ENCODE measurements at places on chromosomes 4 and X. TPM values are rescaled to one million over a fixed set of nuclear protein-coding genes. Genes with fewer than 3 reads are reported as not detected.
A peak's percentile ranks its signal among the peaks of the same experiment; 100 is the strongest.

EVC gene
- total RNA-seq = 22.7 TPM

GAGE13 gene
- total RNA-seq = not detected

EGFL6 gene
- total RNA-seq = not detected

DUSP21 gene
- total RNA-seq = not detected

IL3RA gene
- not detected for total RNA-seq

DNA sequence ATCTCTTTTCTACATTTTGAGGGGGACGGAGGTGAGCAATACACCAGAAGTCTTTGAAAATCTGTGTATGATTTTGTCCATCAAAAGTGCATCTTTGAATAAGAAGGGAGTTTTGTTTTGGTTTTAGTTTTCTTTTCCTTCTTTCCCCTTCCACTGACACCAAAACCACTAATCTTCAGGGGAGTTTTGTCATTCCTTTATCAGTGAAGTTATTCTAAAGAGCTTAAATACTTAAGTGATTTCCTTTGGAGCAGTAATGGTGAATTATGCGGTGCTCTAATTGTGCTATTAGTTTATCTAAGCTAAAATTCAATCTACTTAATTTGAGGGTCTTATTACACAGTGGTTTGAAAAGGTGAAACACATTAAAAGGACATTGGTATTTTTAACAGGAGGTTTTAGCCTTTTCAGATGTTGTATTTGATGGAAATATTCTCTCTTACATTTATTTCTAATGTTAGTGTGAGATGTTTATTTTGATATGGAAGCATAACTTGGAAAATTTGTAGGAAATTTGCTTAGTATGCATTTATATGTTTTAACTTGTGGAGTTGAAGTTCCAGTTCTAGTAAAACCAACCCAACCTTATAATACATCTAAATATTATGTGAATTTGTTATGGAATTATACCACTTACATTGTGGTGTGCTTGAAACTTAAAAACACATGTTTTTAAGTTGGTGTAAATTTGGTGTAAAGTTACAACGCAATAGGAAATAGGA lies 124.9 kb downstream of the PCDH7 start:
- no peak overlapping the region for H3K4me3 ChIP-seq
- H3K27ac ChIP-seq = no peak overlapping the region
- H3K27me3 ChIP-seq = no peaks in the 10 kb centered on the region
- no peak for DNase-seq
- no peaks in the 10 kb centered on the region for H3K4me1 ChIP-seq

GRCh38 chrX:110846071-110846470 lies 50.5 kb upstream of the CHRDL1 start:
- DNase-seq = no peak
- no peaks in the 10 kb centered on the region for H3K36me3 ChIP-seq
- H3K4me1 ChIP-seq = no peaks in the 10 kb centered on the region
- H3K4me3 ChIP-seq = no peak overlapping the region
- no peak overlapping the region for H3K27ac ChIP-seq

GRCh38 chrX:7119950-7120877 lies 27.3 kb upstream of the STS start:
- no peaks in the 10 kb centered on the region for H3K36me3 ChIP-seq
- peak overlapping the region; percentile 51 for H3K4me3 ChIP-seq
- DNase-seq = peak; percentile 89
- peaks cover 54% of the 10 kb centered on the region for H3K4me1 ChIP-seq
- H3K27me3 ChIP-seq = no peaks in the 10 kb centered on the region

DNA sequence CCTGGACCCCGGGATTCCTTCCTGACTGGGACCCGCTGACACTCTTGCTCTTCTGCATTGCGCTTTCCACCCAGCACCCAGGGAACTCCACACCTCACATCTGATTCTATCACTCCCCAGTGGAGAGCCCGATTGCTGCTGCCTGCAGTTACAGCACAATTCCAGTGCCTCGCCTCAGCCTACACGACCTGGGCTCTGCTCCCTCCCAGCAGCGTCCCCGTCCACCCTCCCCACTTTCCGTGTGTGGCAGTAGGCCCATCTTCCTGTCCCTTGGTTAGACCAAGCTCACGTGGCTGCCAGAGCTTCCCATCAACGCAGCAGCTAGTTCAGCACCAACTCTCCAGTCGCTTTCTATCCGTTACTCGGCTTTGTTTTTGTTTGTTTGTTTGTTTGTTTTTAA lies 66.6 kb upstream of the SORBS2 start:
- H3K4me3 ChIP-seq = no peak overlapping the region
- no peak for DNase-seq
- peaks cover 20% of the 10 kb centered on the region for H3K4me1 ChIP-seq
- no peaks in the 10 kb centered on the region for H3K36me3 ChIP-seq

- peak; percentile 60 for DNase-seq
- no peaks in the 10 kb centered on the region for H3K27me3 ChIP-seq
- no peaks in the 10 kb centered on the region for H3K36me3 ChIP-seq
Measured at GRCh38 chr4:26237916-26238315, 82.9 kb upstream of the RBPJ start.

DNA sequence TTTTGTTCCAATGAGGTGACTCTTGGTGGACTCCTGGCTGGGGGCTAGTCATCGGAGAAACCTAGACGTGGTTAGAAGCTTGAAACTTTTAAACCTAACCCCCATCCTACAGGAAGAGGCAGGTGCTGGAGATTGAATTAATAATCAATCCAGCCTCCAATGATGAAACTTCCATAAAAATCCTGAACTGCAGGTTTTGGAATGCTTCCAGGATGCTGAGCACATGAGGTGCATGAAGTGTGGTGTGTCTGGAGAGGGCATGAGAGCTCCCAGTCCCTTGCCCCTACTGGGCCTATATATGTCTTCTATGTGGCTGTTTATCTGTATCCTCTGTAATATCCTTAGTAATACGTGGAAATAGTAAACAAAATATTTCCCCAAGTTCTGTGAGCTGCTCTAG lies 90.7 kb upstream of the PDHA2 start:
- H3K27ac ChIP-seq = no peak overlapping the region
- DNase-seq = no peak
- H3K4me1 ChIP-seq = no peaks in the 10 kb centered on the region
- no peaks in the 10 kb centered on the region for H3K27me3 ChIP-seq
- H3K4me3 ChIP-seq = no peak overlapping the region

GRCh38 chr4:81495345-81495744 lies 23.6 kb upstream of the RASGEF1B start:
- no peaks in the 10 kb centered on the region for H3K27me3 ChIP-seq
- H3K27ac ChIP-seq = no peak overlapping the region
- no peaks in the 10 kb centered on the region for H3K36me3 ChIP-seq
- H3K4me3 ChIP-seq = no peak overlapping the region
- no peak for DNase-seq

DNA sequence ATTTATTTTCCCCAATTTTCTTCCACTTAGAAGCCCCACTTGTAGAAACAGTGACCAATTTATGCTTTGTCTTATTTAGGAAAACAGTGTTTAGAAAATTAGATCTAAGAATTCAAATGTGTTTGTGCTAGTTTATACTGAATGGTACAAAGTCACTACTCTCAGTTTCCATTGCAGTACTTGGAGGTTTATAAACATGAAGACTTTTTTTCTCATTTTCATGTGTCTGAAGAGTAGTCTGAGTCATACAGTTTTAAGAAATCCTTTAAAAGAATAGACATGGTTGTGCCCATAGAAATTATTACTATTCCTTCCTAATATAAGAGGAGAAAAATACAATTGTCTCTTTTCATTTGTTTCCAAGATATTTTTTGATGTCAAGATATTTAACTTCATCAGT lies 458.7 kb downstream of the NAF1 start:
- H3K36me3 ChIP-seq = no peaks in the 10 kb centered on the region
- no peaks in the 10 kb centered on the region for H3K27me3 ChIP-seq
- no peak overlapping the region for H3K27ac ChIP-seq
- no peak for DNase-seq

DNA sequence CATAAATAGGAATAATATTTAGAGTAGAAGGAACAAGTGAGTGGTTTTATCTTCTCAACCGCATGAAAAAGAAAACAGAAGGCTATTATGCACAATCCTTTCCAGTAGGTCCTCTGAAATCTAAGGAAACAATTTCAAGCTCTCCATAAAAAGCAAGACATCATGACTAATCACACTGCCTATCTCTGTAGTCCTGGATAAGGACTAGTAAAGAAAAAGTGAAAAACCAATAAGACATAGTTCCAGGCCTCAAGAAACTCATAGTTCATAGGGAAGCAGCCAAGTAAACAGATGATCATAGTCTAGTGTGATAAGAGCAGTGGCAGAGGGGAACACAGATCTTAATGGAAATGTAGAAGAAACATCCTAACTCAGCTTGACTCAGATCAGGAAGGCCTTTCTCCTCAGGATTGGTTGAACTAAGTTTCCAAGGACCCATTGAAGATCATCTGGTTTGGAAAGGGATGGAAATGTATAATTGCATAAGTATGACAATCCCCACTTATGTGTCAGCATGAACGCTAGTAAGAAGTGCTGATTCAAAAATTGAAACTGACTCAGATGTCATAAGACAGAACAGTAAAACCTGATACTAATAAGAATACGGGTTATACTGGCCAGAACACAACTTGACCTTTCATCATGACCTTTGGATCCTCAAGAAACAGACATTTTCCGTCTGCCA lies 155.3 kb downstream of the GRIA3 start:
- peak; percentile 39 for DNase-seq
- 0 out of 2 replicates have a peak overlapping the region, but pooled peaks have one; percentile 19 for H3K27ac ChIP-seq
- H3K4me1 ChIP-seq = peaks cover 7% of the 10 kb centered on the region
- H3K36me3 ChIP-seq = no peaks in the 10 kb centered on the region
- no peaks in the 10 kb centered on the region for H3K27me3 ChIP-seq

- no peaks in the 10 kb centered on the region for H3K4me1 ChIP-seq
- H3K36me3 ChIP-seq = no peaks in the 10 kb centered on the region
- DNase-seq = no peak
Measured at GRCh38 chr4:67158666-67159065, 386.6 kb downstream of the CENPC start.

- H3K27ac ChIP-seq = peak overlapping the region; percentile 97
- peak overlapping the region; percentile 83 for H3K4me3 ChIP-seq
- peaks cover 41% of the 10 kb centered on the region for H3K4me1 ChIP-seq
- DNase-seq = peak; percentile 2
- H3K27me3 ChIP-seq = no peaks in the 10 kb centered on the region
Measured at GRCh38 chr4:183445097-183445428, 627 bp downstream of the CDKN2AIP start.

DNA sequence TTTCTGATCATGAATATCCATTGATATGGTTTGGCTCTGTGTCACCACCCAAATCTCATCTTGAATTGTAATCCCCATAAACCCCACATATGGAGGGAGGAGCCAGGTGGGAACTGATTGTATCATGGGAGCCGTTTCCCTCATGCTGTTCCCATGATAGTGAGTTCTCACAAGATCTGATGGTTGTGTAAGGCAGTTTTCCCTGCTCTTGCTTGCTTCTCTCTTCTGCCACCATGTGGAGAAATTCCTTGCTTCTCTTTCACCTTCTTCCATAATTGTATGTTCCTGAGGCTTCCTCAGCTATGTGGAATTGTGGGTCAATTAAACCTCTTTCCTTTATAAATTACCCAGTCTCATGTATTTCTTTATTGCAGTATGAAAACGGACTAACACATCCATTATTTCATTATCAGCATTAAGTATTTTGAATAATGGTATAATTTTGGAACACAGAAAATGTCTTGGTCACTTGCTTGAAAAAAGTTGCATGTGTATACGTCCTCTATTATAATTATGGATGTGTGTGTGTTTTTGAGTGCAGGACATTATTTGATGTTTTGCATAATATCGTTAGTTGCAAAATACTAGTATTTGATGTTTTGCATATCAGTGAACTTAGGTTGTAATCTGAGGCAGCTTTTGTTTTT lies 334.6 kb downstream of the PCDH10 start:
- no peaks in the 10 kb centered on the region for H3K4me1 ChIP-seq
- no peak overlapping the region for H3K4me3 ChIP-seq
- peak; percentile 45 for DNase-seq

DNA sequence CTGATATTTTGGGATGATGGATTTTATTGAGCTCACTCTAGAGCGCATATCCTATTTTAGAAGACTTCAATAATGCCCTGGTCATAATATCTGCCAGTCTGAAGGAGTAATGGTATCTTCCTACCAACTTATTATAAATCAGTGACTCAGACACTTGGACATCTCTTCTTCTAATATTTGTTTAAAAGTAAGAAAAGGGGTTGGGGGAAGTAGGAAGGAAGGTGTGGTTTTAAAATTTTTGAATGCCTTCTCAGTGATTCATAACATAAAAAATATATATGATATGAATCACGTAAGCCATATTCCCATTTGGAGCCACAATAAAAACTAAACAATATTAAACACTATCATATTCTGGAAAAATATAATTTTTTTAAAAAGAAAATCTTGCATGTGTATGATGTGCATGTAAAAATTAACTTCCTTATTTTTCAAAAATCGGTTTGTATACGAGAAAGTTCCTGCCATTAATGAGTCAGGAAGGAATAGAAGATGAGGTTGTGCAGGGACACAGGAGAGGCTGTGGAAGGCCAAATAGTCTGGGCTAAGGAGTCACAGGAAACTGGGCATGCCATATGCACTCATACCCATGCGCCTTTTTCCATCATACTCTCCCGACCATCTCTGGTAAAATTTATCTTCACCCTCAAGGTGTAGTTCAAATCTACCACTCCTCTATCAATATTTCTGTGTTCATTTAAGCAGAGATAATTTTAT lies 286.5 kb downstream of the EPHA5 start:
- peak overlapping the region; percentile 87 for H3K27ac ChIP-seq
- peaks cover 21% of the 10 kb centered on the region for H3K4me1 ChIP-seq
- DNase-seq = peak; percentile 95
- H3K4me3 ChIP-seq = 0 out of 2 replicates have a peak overlapping the region, but pooled peaks have one; percentile 2

- no peak overlapping the region for H3K4me3 ChIP-seq
- DNase-seq = peak; percentile 60
- H3K36me3 ChIP-seq = no peaks in the 10 kb centered on the region
- no peaks in the 10 kb centered on the region for H3K27me3 ChIP-seq
- H3K27ac ChIP-seq = no peak overlapping the region
Measured at GRCh38 chrX:27336466-27337091, 126.6 kb downstream of the PPP4R3C start.

- no peaks in the 10 kb centered on the region for H3K27me3 ChIP-seq
- H3K4me3 ChIP-seq = no peak overlapping the region
- no peak for DNase-seq
- H3K27ac ChIP-seq = no peak overlapping the region
- no peaks in the 10 kb centered on the region for H3K4me1 ChIP-seq
- H3K36me3 ChIP-seq = no peaks in the 10 kb centered on the region
Measured at GRCh38 chrX:111837197-111837596, 38.8 kb upstream of the TRPC5OS start.

GRCh38 chrX:135403374-135403773 lies 18.4 kb upstream of the SMIM10L2A start:
- no peak for DNase-seq
- H3K4me1 ChIP-seq = no peaks in the 10 kb centered on the region
- H3K27ac ChIP-seq = no peak overlapping the region
- no peaks in the 10 kb centered on the region for H3K27me3 ChIP-seq
- H3K4me3 ChIP-seq = no peak overlapping the region
